ENCODE measurements at places on chromosomes 12 and 14.

GRCh38 chr12:291153-291723 is 28.6 kb upstream of the SLC6A13 start:
- no peak for DNase-seq

DNA sequence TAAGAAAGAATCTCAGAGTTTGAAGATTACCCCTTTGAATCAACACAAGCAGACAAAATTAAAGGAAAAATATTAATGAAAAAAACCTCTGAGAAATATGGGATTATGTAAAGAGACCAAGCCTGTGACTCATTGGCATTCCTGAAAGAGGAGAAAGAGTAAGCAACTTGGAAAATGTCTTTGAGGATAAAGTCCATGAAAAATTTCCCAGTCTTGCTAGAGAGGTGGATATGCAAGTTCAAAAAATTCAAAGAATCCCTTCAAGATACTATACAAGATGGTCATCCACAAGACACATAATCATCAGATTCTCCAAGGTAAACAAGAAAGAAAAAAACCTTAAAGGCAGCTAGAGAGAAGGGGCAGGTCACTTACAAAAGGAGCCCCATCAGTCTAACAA is 13.3 kb downstream of the SLCO1B1 start:
- peak; percentile 40 for DNase-seq

DNA sequence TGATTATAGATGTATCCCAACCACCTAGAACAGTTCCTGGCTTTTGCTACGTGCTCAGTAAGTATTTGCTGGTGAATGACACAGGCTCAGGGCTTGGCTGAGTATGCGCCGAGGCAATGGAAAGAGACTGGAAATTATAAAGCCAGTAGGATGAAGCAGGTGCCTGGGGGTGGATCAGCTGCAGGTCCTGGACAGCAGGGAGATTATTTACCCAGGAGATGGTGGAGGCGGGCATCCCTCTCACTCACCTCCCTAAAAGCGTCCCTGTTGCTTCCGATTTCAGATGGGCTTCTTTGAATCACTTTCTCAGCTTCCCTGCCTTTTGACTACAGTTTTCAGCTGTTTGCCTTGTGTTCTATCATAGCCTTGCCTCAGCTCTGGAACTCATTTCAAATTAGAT is 6.4 kb downstream of the SLC6A13 start:
- no peak for DNase-seq

GRCh38 chr12:5047729-5048128 is 4.0 kb downstream of the KCNA5 start:
- no peak for DNase-seq

DNA sequence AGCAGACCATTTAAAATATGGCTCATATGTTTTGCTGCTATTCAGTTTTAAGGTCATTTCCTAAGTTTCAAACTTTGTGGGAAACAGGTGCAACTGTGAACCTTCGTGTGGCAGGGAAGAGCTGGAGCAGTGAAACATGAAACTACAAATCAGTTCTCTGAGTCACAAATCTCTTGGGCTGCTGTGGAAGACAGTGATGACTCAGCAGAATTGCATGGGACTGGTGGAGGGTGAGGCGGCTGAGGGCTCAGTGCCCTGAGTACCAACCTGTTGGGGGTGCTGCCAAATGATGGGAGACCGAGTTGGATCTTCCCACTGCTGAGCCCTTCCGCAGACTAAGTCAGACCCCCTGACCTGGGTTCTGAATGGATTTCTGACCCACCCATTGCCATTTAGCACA is 8.4 kb upstream of the CALM1 start:
- peak; percentile 86 for DNase-seq

DNA sequence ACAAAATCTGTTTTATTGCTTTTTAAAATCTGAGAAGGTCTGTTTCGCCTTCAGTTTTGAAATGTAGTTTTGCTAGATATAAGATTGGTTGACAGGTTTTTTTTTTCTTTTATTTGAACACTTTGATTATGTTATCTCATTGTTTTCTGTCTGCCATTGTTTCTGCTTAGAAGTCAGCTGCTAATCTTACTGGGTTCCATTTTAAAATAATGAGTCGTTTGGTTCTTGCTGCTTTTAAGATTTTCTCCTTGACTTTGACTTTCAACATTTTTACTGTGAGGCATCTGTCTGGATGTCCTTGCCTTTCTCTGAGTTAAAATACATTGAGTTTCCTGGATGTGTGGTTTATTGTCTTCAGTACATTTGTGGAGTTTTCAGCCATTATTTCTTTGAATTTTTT is 56.7 kb downstream of the ADIPOR2 start:
- DNase-seq: no peak

DNA sequence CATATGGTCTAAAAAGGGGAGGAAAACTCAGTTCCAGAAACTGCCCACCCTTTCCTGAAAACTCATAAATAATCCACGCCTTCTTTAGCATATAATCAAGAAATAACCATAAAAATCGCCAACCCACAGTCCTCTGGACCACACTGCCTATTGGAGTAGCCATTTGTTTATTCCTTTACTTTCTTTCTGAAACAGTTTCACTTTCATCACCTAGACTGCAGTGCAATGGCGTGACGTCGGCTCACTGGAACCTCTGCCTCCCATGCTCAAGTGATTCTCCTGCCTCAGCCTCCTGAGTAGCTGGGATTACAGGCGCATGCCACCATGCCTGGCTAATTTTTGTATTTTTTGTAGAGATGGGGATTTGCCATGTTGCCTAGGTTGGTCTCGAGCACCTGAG is 44.2 kb downstream of the CLMN start:
- no peak for DNase-seq

DNA sequence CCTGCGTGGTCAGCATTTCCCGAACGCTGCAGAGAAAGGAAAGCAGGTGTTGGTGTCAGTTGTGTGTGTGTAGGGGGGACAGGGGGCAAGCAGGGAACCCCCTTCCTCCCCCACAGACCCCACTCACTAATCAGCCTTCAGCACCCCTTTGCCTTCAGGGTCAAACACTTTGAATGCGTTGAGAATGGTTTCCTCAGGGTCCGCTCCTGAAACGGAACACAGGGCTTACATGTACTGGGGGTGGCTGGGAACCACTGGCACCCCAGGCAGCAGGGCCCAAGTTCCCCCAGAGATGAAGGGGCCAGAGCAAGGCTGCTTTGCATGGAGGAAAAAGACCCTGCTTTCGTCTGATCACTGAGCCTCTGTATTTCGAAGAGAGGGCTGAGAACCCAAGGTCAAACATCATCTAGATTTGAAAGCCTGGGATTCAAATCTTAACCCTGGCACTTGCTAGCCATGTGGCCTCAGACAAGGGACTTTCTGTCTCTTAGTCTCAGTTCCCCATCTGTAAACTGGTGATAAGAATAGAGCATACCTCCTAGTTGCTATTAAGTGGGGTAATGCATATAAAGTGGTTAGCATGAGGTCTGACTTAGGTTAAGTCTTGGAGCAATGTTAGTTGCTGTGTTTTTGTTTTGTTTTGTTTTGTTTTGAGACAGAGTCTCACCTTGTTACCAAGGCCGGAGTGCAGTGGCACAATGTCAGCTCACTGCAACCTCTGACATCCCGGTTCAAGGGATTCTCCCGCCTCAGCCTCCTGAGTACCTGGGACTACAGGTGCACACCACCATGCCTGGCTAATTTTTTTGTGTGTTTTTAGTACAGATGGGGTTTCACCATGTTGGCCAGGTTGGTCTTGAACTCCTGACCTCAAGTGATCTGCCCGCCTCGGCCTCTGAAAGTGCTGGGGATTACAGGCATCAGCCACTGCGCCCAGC is 7.0 kb downstream of the MYL2 start:
- no peak for DNase-seq

DNA sequence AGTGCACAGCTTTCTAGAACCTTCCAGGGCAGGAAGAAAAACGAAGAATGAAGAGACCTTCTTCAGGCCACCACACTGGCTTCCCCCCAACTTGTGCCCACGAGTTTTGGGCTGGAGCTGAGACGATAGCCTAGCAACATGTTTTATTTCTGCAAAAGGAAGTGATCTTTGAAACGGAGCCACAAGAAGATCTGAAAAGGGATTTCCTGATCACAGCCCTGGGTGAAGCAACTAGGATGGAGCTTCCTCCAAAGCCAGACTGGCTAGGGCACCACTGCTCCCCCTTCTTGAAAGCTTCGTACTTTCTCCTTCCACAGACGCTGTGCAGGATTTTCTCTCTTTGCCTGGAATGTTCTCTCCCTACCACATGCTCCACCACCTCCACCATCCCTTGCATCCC is 418.3 kb downstream of the MED13L start:
- no peak for DNase-seq

DNA sequence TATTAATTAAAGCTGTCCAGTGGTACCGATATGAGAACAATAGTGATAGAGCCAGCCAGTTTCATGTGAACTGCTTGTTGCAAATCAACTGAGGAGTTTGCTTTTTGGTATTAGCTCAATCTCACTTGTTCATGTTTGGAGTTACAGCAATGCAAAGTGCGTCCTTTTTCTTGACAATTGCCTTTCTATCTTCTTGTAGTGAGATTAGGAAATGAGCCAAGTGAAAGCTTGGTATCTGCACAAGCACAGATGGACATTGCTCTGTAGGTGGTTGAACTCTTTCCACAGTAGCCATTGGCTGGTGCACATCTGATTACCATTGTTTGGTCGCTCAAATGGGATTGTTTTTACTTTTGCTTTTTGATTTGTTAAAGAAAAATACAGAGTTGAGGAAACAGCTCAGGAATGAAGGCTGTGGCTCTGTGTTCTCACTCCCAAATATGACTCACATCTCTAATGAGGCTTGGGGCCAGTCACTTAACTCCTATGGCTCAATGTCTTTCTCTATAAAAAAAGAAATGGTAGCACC is 241.4 kb downstream of the BMP4 start:
- peak; percentile 81 for DNase-seq

DNA sequence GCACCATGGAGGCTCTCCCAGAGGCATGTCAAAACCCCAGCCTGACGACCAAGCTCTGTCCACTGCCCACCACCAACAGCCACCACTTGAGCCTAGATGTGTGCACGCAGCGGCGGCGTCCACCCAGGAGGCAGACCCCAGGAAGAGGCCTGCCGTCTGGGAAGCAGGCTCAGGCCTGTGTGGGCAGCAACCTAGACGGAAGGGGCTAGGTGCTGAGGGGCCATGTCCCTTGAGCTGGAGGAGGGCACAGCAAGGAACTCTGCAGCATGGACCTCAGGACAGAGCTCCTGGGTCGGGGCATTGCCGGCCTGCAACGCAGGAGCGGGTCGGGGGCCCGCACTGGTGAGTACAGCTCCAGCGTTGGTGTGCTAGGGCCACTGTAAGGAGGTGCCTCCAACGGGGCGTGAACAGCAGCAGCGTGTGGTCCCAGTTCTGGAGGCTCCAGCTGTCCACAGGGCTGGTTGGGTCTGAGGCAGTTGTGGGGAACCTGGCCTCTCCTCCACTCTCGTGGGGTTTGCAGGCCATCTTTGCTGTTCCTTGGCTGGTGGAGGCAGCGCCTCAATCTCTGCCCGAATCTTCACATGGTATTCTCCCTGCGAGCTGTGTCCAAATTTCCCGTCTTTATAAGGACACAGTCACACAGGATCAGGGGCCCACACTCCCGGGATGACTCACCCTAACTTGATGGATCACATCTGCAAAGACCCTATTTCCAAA is 20.5 kb downstream of the ZBTB42 start:
- no peak for DNase-seq

DNA sequence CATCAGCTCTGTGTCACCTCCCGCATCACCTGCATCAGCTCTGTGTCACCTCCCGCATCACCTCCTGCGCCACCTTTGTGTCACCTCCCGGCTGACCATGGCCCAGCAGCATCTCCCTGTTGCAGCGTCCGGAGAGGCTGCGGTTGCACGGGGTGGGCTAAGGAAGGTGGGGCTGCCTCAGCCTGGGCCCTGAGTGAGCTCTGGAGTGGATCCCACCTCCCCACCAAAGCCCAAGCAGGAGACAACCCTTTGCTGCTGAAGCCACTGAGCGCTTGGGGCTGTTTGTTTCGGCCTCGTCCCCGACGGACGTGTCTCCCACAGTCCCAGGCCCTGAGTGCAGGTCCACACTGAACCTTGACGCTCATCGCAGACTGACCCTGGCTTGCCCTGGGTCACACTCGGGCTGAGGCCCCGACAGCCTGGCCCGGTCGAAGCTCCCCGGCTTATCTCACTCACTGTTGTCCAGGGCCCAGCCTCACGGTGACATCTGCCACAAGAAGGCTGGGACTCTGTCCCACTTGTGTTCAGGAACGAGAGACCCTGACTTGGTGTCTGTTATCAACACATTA is 12.2 kb downstream of the TMEM121 start:
- DNase-seq: no peak

DNA sequence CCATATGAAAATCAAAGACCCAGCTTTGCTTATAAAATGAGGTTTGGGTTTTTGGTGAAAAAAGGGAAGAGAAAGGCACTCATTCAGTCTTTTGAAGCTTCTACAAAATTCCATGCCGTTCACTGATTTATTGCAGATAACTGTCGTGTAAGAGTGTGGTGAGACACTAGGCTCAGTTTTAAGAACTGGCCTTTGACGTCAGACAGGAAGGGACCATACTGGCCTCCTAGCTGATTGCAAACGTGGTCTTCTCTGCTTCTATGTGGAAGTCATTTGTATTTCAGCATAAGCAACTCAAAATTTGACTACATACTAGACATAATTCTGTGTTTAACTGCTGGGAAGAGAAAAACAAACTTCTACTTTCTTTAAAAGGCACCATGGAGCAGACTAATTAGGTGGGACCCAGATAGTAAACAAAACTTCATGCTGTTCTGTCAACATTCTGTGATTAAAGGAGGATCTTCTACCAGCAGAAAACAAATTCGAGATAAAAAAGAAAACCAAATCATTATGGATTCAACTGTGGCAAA is 168.7 kb downstream of the TTC7B start:
- no peak for DNase-seq

DNA sequence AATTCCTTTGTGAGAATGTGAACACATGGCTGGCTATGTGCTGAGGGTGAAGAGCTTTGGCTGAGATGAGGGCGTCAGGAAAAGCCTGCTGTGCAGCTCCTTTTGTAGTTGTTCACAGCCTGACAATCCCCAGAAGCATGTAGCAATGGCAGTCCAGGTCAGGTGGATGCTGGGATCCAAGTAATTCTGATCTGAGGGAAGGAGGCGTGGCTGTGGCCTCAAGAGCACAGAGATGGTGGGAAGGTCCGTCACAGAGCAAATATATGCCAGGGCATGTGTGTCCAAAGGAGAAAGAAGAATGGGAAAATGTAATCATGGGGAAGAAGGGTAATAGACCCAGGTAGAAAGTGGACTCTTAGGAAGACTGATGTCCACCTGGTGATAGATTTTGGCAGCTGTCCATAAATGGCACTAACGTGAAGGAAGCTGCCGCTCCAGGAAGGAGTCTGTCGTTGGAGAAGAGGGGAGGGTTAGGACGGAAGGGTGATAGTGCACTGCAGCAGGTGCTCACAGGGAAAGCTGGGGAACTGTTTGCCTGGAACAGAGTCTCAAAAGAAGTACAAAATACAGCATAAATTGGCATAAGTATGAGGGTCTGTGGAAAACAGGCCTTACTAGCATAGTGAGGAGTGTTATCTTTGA is 13.8 kb downstream of the MGST1 start:
- no peak for DNase-seq

GRCh38 chr12:116332705-116333380 is 55.4 kb upstream of the MED13L start:
- no peak for DNase-seq

GRCh38 chr12:42582050-42582449 is 7.5 kb downstream of the PRICKLE1 start:
- no peak for DNase-seq

GRCh38 chr14:36810209-36810608 is 148.5 kb downstream of the PAX9 start:
- no peak for DNase-seq

GRCh38 chr12:27999970-28000369 is 27.4 kb upstream of the PTHLH start:
- DNase-seq: no peak

GRCh38 chr12:30989754-30990153 is 63.2 kb downstream of the TSPAN11 start:
- DNase-seq: no peak
